ENCODE measurements at places on chromosomes 7 and 10. TPM values are rescaled to one million over a fixed set of nuclear protein-coding genes. Genes with fewer than 3 reads are reported as not detected.
A peak's percentile ranks its signal among the peaks of the same experiment; 100 is the strongest.

PNLIP gene
- polyA plus RNA-seq = not detected

DNA sequence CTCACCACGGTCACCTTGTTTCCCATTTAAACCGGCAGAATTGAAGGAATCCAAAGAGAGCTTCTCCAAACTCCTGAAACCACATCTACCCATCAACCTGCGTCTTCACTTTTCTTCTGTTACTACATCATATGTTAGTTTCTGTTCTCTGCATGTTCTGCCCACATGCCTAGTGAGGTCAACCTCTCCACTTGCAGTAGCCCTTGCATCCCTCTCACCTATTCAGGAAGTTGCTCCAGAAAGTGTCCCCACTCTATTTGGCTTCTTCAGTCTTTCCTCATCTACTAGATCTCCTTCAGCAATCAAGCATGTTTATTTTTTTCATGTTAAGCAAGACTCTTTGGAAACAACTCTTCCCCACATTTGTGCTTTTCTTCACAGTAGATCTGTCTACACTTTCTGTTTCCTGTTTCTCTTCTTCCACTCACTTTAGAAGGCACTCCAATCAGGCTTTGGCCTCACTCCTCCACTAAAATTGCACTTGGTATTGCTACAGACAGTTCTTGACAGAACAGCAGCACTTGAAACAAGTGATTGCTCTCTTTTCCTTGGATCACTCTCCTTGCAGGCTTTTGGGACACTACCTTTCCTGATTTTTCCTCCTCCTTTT is 7.5 kb downstream of the SAMD9L start:
- DNase-seq = no peak

- DNase-seq = no peak
Measured at GRCh38 chr7:44043902-44044301, 600 bp upstream of the DBNL start.

DNA sequence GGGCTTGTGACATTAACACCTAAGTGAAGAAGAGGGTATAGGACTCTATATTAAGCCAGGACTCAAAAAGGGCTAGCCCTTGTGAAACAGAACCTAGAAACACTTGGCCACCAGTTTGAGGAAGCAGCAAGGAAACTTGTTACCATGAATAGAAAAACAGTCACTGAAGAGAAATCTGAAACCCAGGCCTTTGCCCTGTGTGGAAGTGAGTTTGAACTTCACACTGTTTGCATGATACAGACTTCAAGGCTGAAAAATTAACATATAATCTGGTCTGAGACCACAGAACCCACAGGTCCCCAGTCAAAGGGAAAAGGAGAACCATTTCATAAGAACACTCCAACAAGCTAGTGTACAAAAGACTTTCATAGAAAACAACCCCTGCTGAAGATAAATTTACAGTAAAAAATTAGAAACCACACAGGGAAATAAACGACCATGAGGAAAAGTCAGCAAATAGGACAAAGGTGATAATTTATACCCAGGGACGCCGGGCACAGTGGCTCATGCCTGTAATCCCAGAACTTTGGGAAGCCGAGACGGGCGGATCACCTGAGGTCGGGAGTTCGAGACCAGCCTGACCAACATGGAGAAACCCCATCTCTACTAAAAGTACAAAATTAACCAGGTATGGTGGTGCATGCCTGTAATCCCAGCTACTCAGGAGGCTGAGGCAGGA is 76.1 kb downstream of the SKIDA1 start:
- no peak for DNase-seq

- no peak for DNase-seq
Measured at GRCh38 chr10:102460836-102461186, 9.5 kb upstream of the C10orf95 start.

DNA sequence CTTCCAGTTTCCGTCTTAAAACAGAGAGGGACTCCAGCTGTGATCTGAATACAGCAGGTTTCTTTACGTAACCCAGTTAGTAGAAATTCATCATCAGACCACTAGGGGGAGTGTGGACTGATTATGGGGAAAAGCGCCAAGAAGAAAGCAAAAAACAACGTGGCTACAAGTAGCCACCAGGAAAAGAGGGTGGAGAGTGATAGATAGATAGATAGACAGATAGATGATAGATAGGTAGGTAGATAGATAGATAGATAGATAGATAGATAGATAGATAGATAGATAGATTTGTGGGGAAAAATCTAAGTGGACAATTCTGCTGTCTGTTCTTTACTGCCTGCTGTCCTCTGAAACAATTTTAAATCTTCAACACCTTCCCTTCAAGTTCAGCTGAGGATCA is 12.7 kb upstream of the AKR1B10 start:
- peak; percentile 66 for DNase-seq

DNA sequence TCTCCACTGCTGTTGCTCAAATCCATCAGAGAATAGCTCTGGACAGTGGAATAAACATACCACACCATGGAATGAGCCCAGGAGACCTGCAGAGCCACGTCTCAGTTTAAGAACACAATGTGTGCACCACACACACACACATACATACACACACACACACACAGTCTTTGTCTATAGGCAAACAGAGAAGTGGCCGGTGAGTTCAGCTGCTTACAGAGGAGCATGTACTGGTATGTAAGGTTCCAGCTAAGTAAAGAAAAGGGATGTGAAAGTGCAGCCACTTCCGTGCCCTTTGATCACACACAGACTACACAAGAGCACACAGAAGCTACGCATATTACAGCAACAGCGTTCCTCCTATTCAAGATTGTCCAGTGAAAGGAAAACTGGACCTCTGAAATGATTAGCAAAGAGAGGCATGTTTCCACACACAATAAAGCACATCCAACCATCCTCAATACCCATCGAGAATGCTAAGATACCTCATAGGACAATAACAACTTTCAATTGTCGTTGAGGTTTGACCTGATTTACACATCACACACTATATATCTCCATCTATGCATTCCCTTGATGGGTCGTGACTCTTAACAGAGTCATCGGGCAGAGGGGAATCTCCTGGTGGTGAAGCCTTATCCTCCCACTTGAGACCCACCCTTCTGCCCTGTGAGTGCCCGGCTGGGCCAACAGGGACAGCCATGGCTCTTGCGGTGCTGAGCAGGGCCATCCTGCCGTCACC is 23.6 kb downstream of the SLC35B4 start:
- DNase-seq = no peak

GRCh38 chr7:77985232-77985973 is 186.8 kb downstream of the PHTF2 start:
- no peak for DNase-seq

DNA sequence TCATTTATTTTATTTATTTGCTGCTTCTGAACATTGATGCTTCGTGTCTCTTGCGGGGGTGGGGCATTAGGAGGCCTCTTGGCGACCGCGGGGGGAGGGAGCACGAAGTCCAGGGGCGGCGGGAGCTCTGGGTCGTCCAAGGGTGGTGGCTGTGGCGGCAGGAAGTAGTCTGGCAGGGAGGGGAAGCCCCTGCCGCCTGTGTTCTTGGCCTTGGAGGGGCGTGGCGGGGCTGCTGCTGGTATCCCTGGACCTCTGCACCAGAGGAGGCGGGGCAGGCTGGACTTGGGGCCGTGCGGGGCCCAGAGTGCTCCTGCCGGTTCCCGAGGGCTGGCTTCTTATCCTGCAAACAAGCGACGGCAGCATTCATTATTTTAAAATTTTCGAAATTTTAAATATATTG is 70.5 kb upstream of the ABI1 start:
- DNase-seq = peak; percentile 14

DNA sequence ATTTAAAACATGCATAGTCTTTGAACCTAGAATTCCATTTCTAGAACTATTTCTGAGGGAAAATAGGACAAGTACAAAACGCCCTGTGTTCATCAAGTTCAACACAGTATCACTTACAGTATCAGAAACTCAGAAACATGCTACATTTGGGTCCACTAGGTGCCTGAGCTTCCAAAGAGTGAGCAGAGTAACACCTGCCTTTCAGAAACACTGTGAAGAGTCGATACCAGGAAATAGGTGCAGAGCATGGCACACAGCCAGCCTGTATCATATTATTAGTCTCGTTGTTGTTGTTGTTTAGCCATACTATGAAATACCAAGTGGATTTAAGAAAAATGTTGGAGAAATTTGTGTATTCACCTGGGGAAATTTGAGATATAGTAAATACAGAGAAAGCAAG is 392.1 kb upstream of the MGMT start:
- DNase-seq = no peak
